Right forelimb (tissue), 1 donor: ENCODE measurements at places on chromosomes 7 and 10.

DNA sequence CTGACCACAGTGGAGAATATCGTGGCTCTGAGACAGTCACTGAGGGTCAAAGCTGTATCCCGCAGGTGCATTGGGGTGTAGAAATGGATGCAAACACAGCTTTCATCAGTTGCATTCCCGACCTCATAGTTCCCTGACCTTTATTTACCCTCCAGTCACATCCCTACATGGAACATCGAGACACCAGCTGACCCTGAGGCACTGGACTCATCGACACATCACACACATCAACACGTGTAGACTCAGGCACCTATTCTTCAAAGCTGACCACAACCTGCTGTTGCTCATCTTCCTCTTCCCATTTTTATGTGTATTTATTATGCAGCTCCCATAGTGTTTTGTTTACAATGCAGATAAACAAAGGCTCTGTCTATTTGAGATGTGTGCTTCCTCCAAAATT is 396.9 kb upstream of the NRP1 start:
- DNase-seq = no peak

- DNase-seq = no peak
Measured at GRCh38 chr7:35548291-35548690, 146.6 kb downstream of the HERPUD2 start.

DNA sequence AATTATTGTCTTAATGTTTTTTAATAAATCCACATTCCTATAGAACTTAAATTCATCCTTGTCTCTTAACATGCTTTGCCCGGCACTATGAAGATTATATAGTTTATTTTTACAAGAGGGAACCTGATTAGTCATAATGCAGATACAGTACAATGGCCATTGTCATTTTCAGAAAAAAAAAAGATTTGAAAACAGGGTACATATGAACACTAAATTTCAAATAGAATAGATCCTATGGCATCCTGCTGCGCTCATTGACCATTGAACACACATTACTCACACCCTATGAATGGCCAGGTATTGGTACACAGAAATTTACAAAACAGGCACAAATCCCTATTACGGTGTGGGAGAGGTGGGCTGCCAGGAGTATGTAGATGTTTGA is 2.0 kb upstream of the KLF6 start:
- no peak for DNase-seq

GRCh38 chr10:101130984-101131961 is at the start of gene TLX1:
TLX1 (plus strand) TSS chr10:101131300; CDS start chr10:101131542, 242 bp downstream.
- no peak for DNase-seq

DNA sequence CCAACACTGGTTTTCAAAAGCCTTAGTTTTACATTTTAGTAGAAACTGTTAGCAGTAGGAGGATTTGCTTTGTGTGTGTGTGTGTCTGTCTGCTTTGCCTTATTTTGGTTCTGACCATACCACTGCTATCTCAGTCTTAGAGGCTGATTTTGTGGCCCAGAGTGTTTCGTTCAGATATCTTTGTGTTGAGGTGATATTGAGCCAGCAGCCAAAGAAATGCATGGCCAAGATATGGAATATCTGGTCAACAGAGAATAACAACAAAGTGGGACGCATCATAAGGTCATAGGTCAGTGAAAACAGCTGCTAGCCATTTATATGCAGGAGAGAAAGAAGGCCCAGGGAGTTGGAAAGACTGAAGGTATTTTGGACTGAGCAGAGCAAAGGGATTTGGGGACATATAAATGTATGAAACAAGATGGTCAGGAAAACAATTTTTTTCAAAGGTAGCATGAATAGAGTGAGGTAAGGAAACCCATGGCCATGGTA is 47.7 kb downstream of the KIAA1217 start:
- DNase-seq = no peak

GRCh38 chr7:73718438-73718881 is 1.0 kb downstream of the STX1A start:
- DNase-seq = no peak

DNA sequence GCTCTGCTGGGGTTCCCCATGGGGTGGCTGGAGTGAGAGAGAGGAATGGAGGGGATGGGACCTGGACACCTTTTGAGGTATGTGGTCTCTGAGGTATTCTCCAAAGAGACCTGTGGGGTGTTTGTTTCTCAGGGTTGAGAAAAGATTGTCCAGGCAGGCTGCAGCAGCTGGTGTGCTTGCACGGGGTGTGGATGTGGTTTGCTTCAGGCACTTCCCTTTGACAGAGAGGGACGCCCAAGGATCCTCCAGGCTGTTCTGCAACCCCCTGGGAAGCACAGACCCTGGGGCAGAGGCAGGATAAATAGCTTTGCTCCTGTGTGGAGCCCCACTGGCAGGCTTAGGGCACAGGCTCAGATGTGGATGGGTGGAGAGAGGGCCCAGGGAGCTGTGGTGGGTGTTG is 115.1 kb upstream of the AGK start:
- no peak for DNase-seq

DNA sequence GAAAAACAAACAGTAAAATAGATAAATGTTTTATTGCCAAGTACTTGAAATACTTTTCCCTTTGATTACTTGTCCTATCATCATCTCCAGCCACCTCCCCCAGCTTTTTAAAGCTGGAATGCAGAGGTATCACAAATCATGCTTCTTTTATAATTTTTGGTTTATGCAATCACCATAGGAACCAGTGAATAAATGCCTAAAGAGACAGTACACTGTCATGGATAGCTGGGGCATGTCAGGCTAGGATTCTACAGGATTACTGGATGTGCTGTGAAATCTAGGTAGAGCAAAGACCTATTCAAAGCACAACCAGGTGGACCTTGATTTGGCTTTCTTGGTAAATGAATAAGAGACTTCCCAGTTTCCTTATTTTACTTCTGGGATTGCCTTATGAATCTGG is 158.6 kb downstream of the ELAPOR2 start:
- DNase-seq = no peak

GRCh38 chr7:44622342-44623151 is 16.1 kb downstream of the OGDH start:
- no peak for DNase-seq

GRCh38 chr10:3803295-3803926 is 18.4 kb upstream of the KLF6 start:
- DNase-seq = no peak

- no peak for DNase-seq
Measured at GRCh38 chr7:92845736-92846135, 9.4 kb upstream of the CDK6 start.

- no peak for DNase-seq
Measured at GRCh38 chr10:52459097-52459496, 145.0 kb downstream of the DKK1 start.

GRCh38 chr7:47601119-47601880 is 19.4 kb upstream of the TNS3 start:
- DNase-seq = no peak

GRCh38 chr7:50436133-50436806 is 13.9 kb downstream of the FIGNL1 start:
- no peak for DNase-seq

DNA sequence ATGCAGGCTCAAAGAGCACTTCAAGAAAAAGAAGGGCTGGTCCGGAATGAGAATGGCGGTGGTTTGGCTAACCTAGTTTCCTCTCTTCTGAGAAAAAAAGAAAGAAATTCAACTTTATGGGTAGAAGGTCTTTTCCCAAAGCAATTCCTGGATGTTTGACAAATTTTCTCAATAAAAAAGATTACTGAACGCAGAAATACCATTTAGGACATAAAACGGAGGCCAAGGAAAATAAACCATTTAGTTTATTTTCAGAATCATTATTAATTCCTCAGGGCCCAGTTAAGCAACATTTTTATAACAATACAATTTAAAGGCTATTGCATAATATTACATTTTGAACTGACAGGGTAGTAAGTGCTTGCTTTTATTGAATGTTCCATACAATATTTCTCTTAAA is 284.6 kb upstream of the ANKRD30A start:
- no peak for DNase-seq

DNA sequence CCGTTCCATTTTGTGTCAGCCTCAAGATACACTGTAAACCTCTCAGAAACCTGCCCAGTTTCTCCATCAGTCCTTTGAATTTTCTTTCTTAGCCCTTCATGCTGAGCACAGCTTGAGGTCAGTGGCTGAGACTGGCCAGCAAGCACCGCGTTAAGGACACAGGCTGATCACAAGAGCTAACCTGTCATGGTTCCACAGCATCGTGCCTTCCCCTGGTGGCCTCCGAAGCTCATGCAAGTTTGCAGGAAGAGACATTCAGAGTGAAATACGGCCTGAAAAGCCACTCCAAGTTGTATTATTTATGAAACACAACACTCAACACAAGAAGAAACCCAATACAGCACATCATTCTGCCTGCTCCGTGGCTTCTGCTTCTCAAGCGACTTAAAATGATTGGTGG is 57.0 kb upstream of the PFKP start:
- no peak for DNase-seq

- no peak for DNase-seq
Measured at GRCh38 chr7:151133986-151134742, 33.3 kb downstream of the GBX1 start.

DNA sequence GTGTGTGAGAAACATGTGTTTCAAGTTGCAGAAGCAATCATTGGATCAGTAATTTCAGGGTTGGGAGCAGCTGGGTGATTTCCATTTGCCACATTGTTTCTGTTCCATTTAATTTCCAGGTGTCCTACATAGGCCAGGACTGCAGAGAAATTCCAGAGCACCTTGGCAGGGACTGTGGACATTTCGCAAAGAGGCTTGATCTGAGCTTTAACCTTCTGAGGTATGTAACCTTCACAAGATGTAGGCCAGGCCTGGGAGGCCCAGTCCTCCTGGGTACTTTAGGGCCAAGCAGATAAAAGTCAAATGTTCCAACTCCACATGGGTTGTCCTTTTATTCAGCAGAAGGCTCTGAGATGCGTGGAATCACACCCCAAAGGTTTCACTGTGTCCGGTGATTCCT is 6.9 kb downstream of the LRMDA start:
- DNase-seq = no peak

- DNase-seq = no peak
Measured at GRCh38 chr7:28865601-28866144, 92.5 kb downstream of the TRIL start.

DNA sequence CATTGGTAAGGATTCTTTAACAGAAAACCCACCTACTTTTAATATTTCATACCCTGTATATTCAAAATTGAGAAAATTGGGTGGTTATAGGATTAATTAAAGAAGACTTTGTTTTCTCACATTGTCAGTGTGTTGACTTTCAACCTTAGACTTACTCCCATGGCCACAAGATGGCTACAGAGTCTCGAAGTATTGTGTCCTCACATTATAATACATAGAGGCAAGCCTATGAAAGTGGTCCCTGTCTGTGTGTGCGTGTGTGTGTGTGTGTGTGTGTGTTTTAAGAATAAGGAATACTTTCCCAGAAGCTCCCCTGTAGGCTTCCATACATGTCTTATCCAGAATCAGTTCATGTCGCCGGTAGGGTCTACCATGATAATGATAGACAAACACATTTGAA is 180.0 kb downstream of the PHF14 start:
- no peak for DNase-seq

GRCh38 chr10:116683166-116683565 is 59.2 kb downstream of the HSPA12A start:
- no peak for DNase-seq

DNA sequence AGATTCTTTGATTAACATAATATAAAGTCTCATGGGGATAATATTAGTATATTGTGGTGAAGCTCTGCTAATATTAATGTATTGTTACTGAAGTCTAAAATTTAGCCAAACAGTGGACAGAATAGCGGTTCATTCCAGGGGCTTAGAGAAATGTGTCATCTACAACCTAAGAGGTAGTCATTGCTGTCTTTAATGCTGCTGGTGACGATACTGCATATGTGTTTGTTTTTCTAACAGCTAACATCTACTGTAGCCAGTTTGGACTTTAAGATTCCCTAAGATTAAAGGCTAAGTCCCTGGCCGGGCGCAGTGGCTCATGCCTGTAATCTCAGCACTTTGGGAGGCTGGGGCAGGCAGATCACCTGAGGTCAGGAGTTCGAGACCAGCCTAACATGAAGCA is 102.0 kb upstream of the SAMD8 start:
- DNase-seq = no peak

DNA sequence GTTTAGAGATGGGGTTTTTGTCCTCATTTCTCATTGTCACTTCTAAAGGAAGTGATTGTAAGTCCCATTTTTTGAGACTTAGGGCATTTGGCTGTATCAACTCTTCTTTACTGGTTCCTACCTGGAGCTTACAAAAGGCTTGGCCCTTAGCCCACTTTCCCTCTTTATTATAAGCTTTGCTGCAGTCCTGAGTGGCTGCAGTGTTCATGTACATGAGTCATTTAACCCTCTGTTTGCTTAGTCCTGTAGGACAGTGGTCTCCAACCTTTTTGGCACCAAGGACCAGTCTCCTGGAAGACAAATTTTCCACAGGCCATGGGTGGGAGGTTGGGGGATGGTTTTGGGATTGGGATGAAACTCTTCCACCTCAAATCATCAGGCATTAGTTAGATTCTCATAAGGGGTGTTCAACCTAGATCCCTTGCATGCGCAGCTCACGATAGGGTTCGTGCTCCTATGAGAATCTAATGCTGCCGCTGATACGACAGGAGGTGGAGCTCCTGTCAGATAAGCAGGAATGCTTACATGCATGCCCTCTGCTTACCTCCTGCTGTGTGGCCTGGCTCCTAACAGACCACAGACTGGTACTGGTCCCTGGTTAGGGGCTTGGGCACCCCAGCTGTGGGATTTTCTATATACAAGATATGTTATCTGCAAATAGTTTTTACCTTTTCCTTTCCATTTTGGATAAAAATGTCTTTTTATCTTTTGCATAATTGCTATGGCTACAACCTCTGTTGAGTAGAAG is 99.7 kb downstream of the CCSER2 start:
- no peak for DNase-seq

DNA sequence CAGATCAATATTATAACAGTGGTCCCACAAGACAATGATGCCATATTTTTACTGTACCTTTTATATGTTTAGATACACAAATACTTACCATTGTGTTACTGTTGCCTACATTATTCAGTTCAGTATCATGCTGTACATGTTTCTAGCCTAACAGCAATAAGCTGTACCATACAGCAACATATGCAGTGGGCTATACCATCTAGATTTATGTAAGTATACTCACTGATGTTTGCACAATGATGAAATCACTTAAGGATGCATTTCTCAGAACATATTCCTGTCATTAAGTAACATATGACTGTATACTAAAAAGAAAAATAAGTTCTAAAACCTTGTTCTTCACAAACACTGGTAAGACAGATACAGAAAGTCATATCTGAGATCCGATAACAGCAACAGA is 468.6 kb upstream of the SEMA3A start:
- no peak for DNase-seq

DNA sequence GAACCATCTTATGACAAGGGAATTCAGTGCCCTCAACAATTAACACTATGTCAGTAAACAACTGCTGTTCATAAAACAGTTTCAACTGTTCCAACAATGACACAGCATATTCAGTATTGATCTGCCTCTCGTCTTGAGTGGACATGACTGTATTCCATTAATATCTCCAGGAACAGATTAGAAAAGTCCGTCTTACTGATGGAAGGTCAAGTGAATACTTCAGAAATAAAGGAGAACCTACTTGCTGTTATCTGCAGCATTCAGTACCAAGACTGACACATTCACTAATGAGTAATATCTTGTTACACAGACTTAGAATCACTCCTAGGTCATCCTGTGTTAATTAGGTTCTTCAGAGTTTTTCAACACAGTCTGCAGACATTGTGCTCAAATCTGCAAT is 12.1 kb downstream of the KBTBD2 start:
- DNase-seq = no peak
